ENCODE measurements at places on chromosomes 7 and 10.

- DNase-seq, result no peak
Observed at GRCh38 chr7:12294701-12295100, 83.6 kb downstream of the TMEM106B start.

GRCh38 chr7:107581387-107582013, 1.5 kb downstream of the BCAP29 start:
- no peak for DNase-seq

GRCh38 chr7:154574235-154574634, 428.7 kb downstream of the PAXIP1 start:
- no peak for DNase-seq

DNA sequence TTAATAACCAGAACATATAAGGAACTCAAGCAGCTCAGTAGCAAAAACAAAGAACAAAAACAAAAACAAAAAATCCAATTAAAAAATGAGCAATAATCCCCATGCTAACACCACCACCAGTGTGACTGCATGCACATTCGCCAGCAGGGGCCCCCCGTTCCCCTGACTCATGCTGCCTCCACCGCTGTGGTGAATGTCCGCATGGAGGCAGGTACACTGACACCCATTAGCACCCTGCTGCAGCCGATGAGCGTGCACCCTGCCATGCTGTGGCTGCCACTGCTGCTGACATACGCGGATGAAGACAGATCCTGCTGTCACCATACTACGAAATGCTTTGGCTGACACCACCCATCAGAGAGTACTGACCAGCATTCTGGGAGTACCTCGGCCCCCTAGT, 321.6 kb upstream of the LRRTM3 start:
- no peak for DNase-seq

GRCh38 chr10:60479305-60480020, 89.8 kb upstream of the ANK3 start:
- no peak for DNase-seq

- peak; percentile 90 for DNase-seq
Observed at GRCh38 chr7:94697035-94697974, 41.4 kb upstream of the SGCE start.

DNA sequence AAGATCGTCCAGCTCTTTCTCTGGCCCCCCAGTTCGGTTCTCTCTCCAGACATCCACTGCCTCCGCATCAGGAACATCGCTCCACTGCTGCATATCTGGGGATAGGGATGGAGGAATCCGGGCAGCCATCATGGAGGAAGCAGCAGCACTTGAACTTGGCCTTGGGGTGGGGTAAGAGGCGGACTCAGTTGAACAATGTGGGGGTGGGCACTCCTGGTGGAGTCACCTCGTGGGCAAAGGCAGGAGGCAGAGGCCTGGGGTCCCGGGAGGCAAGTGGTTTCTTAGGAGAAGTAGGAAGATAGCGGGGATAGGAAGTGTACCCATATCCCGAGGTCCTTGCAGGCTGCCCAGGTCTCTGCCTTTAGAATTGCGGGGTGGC, 98.3 kb downstream of the CHST15 start:
- no peak for DNase-seq

GRCh38 chr10:1187855-1188557, 131.8 kb downstream of the WDR37 start:
- DNase-seq, result no peak

GRCh38 chr7:37408291-37409228, 40.1 kb downstream of the ELMO1 start:
- DNase-seq, result no peak

DNA sequence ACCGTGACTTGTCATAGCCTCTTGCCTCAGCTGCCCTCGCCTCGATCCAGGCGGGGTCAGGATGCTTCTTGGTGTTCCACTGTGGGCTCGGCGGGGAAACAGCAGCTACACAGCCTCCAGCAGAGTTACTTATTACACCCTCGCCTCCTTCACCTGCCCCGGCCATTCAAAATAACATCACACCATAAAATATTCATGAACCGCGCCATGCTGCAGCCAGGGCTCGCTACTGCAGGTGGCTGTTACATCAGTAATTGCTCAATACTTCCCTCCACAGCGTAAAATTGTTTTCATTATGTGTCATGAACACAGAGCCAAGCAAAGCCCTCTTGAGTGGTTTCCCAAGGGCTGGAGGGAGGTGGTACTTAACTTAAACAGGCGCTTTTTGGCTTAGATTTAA, 241.5 kb upstream of the SP8 start:
- no peak for DNase-seq

Measured in umbilical cord (tissue), 2 donors.